ENCODE measurements at places on chromosomes 1 and 21. TPM values are rescaled to one million over a fixed set of nuclear protein-coding genes. Genes with fewer than 3 reads are reported as not detected.

Gene EFNA4
- 21.2 TPM for polyA plus RNA-seq

Gene SLC1A7
- 0.27 TPM for polyA plus RNA-seq

Gene LRRN2
- 13.4 TPM for polyA plus RNA-seq

Gene PGBD5
- polyA plus RNA-seq, result 7.8 TPM

- DNase-seq, result no peak
These were observed 25.1 kb downstream of the TMEM201 start for GRCh38 chr1:9613625-9614299.

DNA sequence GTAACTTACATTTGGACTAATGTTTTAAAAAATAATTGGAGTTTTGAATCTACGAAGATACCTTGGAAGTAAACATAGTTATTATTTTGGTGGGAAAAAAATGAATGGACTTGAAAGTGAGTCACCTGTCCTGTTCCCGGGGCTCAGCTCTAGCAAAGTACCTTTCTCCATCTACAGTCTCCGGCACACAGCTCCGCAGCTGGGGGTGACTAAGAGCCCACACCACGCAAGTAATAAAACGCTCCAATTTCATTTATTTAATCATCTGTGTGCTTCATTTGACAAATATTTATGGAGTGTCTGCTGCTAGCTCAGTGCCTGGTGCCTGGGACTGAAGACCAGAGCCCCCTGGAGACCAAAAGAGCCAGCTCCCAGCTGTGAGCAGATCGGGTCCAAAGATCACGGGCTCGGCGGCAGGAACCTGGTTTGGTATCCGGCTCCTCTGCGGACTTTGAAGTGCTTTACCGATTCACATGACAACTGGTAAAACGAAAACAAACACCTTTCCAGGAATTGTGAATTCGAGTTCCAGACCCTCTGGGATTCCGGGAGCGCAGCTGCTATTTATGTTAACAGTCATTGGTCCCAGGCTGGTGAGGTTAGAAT lies 1.7 kb upstream of the RIPK4 start:
- DNase-seq, result no peak

GRCh38 chr1:114033961-114034360 lies 54.7 kb downstream of the OLFML3 start:
- DNase-seq, result no peak

- DNase-seq, result no peak
These were observed 21.7 kb upstream of the LSS start for GRCh38 chr21:46250146-46250725.

DNA sequence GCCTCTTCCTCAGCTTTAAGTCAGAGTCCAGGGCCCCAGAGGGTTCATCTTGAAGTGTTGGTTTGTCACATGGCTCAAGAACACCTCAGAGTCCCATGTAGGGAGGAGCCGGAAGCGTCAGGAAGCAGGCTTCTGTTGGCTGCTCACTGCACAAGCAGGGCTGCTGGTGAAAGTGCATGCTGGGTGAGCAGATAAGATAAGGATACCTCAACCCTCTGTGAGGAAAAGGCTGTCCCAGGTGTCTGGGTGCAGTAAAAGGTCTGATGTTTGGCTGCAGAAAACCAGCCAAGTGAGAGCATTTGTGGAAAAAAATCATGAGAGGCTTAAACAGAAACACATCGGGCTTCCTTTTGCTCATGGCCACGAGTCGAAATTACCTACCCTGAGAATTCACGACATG lies 6.2 kb upstream of the TEX35 start:
- no peak for DNase-seq

Measured in renal cortex interstitium (tissue), 15 donors.